ENCODE measurements at places on chromosomes 5 and 9.
A peak's percentile ranks its signal among the peaks of the same experiment; 100 is the strongest.

DNA sequence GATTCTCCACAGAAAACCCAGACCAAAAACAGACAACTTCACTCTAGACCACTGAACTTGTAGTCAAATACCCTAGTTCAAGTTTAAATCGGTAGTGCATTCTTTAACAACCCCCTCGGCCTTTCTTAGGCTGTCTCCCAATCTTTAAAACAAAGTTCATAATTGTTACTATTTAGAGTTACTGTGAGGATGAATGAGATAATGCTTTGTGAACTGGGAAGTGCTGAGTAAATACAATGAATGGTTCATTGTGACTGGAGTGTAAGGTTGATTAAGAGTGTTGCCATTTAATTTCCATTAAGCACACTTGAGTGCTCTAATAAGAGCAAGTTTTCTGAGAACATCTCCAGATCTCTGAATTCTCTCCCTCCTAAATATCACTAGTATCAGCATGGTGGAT, 228.8 kb upstream of the PIK3R1 start:
- no peak for DNase-seq

- DNase-seq: no peak
Observed at GRCh38 chr5:50547303-50547702, 106.2 kb upstream of the EMB start.

GRCh38 chr5:73617510-73618279, 8.3 kb upstream of the ARHGEF28 start:
- no peak for DNase-seq

GRCh38 chr5:150401076-150401375, 11.7 kb downstream of the CD74 start:
- DNase-seq: no peak

DNA sequence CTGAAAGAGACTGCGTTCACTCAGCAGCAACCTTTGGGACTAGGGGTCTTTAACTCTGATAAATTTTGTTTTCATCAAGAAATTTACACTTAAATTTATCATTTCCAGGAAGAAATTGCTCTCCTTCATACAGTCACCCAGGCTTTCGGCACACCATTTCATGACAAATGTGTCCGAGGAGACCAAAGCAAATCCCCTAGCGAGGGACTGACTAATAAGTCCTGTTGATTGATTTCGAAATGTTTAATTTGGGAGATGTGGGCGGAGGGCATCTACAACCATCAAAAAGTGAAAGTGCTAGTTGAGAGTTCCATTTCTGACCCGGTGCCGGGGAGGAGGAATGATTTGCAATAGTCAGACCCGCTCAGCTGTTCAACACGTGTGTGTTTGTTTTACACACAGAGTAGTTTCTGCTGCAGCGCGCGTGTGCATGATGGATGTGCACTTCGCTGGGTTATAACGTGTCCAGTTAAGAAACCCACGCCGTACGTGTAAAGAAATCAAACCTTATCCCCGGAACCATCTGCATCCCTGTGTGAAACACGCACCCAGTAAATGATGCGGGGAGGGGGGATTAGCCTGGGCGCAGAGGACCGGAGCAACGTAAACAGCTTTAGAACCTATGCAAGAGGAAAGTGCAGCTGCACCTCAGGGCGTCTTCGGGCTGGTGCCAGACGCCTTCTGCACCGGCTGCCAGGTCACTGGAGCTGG, 845 bp upstream of the NR4A3 start:
- DNase-seq: peak; percentile 39

GRCh38 chr9:73951147-73951546, 546.0 kb upstream of the RORB start:
- no peak for DNase-seq

GRCh38 chr9:110329639-110330230, 7.9 kb downstream of the TXNDC8 start:
- peak; percentile 60 for DNase-seq

DNA sequence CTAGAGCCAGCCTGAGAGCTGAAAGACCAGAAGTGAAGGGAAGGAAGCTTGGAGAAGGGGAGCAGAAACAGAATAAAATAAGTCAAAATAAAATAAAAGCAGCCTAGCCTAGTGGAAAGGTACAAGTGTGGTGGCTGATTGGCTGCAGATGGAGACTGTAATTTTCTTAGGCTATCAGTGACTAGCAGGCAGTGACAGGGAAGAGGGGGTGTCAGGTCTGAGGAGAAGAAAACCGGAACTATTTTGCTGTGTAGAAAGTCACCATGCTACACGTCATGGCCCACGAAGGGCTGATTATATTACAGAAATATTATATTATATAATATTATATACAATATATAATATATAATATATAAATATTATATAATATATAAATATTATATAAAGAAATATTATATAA, 98.1 kb upstream of the TAF11L2 start:
- no peak for DNase-seq

DNA sequence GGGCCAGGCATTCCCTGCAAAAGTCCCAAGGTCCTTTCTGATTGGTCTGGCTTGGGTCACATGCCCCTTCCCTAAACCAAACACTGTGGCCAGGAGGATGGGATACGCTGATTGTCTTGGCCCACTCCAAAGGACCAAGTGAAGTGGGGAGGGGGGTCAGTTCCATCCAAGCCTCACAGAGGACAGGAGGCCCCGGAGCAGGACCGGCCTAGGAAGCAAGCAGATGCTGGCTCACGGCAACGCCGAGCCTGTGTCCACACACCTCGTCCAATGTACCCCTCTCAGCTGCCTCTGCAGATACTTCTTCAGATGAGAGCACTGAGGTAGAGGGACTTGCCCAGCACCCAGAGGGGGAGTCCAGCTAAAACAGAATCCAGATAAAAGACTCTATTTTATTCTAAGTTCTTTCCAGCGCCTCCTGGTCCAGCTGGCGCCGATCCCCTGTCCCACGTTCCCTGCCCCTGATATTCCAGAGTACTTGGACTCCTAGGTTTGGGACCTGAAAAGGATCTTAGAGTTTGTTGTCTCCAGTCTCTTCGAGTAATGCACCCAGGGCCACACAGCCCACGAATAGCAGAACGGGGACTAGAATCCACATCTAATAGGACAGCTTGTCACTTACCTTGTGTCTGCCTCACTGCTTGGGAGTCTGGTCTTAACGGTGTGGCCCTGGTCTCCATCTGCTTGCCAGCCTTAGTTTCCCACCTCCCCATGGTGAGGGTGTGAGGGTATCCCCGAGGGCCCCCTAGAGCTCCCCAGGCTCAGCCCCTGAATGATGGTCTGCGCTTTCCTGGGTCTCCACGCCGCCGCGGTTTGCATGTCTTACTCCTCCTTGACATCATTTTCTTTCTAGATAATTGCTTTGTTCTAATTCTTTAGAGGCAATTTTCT, 72.4 kb upstream of the UNC5A start:
- no peak for DNase-seq

DNA sequence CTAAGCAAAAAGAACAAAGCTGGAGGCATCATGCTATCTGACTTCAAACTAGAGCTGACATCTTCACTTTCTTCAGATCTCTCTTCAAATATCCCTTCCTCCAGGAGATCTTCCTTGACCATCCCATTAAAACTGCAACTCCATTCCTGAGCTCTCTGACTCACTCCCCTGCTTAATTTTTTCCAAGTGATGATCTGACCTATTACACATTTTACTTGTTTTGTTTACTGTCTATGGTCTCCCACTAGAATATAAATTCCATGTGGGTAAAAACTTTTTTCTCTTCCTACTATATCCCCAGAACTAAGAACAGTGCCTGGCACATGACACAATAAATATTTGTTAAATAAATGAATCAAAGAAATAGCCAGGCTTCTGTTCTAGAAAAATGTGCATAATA, 87.5 kb downstream of the SLIT3 start:
- no peak for DNase-seq

DNA sequence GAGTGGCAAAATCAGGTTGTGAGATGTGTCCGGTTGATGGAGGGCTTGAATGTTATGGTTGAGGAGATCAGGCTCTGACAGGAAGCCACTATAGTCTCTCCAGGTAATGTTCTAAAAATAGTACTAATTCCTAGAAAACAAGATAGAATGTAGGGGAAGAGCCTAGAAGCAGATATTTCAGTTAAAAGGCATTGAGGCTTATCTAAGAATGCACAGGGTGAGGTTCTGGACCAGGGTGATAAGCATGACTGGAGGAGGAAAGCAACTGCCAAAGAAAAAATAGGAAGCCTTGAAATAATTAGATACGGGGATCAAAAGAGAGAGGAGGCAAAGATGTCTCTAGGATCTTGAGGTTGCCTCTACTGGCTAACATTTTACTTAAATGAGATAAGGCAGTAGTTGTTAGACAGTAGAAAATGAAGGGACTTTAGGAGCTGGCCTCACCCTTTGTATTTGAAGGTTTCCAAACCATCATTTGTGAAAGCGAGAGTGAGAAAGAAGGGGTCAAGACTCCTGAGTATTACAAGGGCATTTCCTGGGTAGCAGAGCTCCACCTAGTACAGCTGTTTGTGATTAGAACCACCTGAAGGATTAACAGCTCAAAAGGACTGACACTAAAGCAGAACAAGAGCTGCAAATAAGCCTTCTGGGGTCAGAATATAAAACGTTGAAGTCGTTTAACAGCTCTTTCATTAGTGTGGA, 15.4 kb upstream of the ARL15 start:
- no peak for DNase-seq

GRCh38 chr9:31146485-31147166, 1237.8 kb upstream of the ACO1 start:
- no peak for DNase-seq

DNA sequence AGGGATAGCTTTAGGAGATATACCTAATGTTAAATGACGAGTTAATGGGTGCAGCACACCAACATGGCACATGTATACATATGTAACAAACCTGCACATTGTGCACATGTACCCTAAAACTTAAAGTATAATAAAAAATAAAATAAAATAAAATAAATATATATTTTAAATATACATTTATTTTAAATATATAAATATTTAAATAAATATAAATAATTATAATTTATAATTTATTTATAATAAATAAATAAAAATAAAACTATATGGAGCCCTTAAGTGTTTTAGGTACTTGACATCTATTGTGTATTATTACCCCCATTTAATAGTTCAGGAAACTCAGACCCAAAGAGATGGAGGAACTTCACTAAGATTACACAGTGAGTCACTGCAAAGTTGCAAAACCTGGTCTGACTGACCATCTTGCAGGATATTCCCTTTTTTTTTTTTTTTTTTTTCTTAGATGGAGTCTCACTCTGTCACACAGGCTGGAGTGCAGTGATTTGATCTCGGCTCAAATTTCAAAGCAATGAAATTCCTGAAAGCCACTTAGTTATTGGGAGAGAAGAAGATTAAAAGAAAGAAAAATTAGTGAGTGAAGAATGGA, 5.8 kb upstream of the C5orf52 start:
- peak; percentile 70 for DNase-seq

DNA sequence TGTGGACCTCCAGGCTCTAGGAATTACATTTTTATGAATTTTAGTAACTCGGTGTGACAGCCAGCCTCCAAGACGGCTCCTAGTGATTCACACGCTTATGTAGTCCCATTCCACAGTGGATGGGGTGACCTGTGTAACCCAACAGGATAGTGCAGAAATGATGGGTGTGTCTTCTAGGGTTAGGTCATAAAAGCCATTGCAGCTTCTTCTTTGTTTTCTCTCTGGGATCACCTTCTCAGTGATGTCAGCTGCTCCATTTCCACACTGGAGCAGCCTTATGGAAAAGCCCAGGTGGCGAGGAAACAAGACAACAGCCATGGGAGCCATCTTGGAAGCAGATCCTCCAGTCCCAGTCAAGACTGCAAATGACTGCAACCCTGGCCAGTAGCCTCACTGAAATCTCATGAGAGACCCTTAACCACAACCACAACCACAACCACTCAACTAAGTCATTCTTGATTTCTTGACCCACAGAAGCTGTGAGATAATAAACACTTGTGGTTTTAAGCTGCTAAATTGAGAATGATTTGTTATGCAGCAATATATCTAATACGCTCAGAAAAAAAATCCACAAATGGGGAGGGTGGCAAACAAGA, 5.1 kb upstream of the GNPDA1 start:
- DNase-seq: no peak

DNA sequence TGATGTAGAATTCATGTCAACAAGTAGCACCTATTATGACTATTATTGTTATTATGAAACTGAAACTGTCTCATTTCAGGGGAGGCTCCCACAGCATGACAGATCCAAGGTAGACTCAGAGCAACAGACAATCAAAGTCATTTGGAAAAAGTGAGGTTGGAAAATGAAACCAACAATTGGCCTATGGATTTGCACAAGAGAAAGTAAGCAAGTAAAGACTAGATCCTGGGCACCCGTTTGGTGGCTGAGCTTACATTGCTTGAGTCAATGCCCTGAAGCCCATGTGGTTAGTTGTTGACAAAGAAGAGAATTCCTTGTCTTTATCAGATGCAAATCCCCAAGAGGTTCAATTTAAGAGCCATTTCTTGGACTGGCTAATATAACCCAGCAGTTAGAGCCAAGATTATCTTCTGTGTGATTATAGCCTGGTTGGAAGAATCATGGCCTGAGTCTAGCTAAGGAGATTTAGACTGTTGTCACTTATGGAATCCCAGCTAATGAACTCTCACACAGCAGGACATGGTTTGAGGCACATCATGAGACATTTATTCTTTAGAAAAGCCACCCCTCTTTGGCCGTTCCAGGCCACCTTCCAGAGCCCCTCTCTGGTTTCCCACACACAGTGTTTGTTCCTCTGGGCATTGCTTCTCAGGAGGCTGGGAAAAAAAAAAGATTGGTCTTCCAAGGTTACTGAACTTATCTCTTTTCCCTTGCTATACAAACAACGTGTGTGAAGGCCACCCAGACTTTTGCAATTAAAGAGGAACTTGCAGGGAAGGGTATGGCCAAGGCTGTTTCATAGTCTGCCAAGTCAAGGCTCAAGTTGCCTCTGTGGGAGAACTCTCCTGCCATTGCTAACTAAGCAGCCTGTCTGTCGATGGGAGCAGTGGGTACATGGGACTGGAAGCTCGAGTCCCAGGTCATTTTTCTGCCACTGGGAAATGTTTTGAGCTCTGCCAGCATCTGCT, 399.5 kb downstream of the ENC1 start:
- peak; percentile 60 for DNase-seq

DNA sequence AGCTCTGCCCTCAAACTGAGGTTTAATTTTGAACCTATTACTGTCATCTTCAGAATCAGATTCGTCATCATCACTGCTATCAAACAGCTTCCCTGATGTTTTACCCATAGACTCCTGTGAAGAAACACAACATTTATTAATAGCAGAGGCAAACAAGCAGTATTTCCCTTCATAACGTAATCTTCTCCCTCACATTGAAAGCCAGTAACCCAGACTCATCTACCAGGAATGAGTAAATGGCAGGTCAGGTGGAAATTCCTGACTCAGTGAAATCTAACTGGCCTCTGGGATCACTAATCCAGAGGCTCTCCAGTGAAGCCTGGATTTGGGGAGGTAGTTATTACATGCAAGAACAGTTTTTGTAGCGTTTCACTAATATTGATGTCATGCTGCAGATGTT, 14.6 kb downstream of the NOL8 start:
- no peak for DNase-seq

DNA sequence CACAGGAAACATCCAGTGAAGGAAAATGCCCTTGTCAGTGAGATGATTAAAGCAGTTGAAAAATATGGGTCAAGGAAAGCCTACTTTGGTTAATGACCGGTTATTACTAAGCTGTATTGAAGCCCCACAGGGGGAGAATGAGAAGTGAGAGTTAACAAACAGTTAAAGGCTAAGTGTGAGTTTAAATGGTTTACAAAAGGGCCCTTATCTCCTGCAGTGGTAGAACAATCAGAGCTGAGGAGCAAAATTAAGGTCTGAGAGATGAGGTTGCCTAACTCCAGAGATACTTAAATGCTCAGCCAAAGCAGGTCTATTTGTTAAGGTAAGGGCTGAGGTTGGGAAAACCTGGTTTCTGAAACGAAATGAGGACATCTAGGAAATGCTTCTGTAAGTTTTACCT, 75.1 kb upstream of the FER start:
- DNase-seq: no peak

Data from HT-29 (cell line).